ENCODE measurements at places on chromosomes 1 and 21. TPM values are rescaled to one million over a fixed set of nuclear protein-coding genes. Genes with fewer than 3 reads are reported as not detected.

The UBE2G2 gene
- 70.0 TPM for total RNA-seq

The BTF3L4 gene
- 33.8 TPM for total RNA-seq

The HORMAD1 gene
- 9.3 TPM for total RNA-seq

The C4BPA gene
- total RNA-seq, result not detected

The PLA2G2F gene
- total RNA-seq, result not detected

The DNAH14 gene
- total RNA-seq, result 11.4 TPM

The A3GALT2 gene
- not detected for total RNA-seq

- no peak for DNase-seq
- no peaks in the 10 kb centered on the region for H3K36me3 ChIP-seq
- H3K4me3 ChIP-seq, result no peak overlapping the region
- peaks cover 15% of the 10 kb centered on the region for H3K4me1 ChIP-seq
- H3K27me3 ChIP-seq, result no peaks in the 10 kb centered on the region
These were observed 405.9 kb upstream of the B3GALT2 start for GRCh38 chr1:193592317-193592716.

- no peaks in the 10 kb centered on the region for H3K27me3 ChIP-seq
- DNase-seq, result no peak
- peaks cover 68% of the 10 kb centered on the region for H3K36me3 ChIP-seq
- H3K4me3 ChIP-seq, result no peak overlapping the region
These were observed 45.9 kb upstream of the IPO9 start for GRCh38 chr1:201783058-201783457.

GRCh38 chr1:56326056-56326455 is 253.3 kb downstream of the PLPP3 start:
- H3K4me1 ChIP-seq, result peaks cover 8% of the 10 kb centered on the region
- no peaks in the 10 kb centered on the region for H3K36me3 ChIP-seq
- no peak overlapping the region for H3K27ac ChIP-seq
- H3K4me3 ChIP-seq, result no peak overlapping the region
- DNase-seq, result no peak
- no peaks in the 10 kb centered on the region for H3K27me3 ChIP-seq

DNA sequence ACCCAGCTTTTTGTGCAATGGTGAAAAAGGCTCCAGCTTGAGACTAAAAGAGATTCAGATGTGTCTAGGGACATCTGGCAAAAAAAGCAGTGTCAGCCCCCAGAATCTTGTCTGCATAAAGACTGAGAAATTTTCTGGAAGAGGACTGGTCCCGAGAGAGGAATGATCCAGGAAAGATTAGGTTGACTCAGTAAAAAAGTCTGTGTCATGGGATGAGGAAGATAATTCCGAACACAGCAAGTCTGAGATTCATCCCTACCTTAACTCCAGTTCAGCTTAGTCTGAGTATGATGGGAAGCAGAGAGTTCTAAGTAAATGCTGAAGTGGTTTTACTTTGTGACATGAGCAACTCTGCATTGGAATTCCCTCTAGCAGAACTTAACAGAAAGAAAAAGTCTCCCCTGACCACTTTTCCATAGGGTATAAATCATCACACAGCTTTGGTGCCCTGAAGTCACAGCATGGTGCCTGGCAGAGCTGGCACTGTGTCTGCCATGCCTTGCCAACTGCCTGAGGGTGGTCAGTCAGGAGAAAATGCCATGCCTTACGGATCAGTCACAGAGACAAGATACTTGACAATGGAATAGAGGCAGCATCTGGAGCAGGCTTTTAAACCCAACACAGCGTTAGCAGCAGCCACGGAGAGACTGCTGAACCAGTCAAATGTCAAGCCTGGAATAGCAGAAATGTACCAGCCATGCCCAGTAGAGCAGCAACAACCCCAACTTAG is 153.4 kb downstream of the ZC3H11B start:
- no peaks in the 10 kb centered on the region for H3K4me1 ChIP-seq
- H3K4me3 ChIP-seq, result no peak overlapping the region
- H3K27me3 ChIP-seq, result no peaks in the 10 kb centered on the region
- no peaks in the 10 kb centered on the region for H3K36me3 ChIP-seq
- peak overlapping the region; percentile 63 for H3K27ac ChIP-seq

DNA sequence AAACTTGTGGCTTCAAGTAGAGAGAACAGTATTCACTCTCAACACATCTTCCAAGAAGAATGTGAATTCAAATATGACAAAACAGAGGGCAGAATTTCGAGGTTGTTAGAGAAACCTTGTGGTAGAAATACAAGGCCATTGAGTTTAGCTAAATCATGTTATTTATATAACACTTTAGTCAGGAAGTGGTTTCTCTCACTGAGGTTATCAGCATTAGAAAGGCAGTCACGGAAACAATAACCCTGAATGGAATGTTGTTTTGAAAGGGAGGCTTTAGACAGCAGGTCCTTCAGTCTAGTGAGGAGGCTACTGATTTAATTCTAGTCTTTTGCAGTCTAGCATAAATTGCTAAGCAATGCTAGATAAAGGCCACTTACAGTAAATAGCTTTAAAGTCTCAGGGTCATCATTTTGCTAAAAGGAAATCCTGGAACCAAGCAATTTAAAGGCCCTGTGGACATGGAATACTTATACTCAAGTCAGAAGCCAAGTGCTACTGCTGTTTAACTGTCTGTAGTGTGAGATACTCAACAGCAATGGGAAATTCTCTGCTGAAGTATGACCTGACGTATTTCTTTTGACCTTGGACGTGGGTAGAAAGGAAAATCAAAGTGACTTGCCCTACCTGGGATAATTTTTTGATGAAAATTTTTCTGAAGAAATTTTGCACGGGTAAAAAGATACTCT is 89.0 kb upstream of the CHODL start:
- no peaks in the 10 kb centered on the region for H3K4me1 ChIP-seq
- H3K27me3 ChIP-seq, result no peaks in the 10 kb centered on the region
- H3K4me3 ChIP-seq, result no peak overlapping the region
- H3K36me3 ChIP-seq, result no peaks in the 10 kb centered on the region
- no peak overlapping the region for H3K27ac ChIP-seq

DNA sequence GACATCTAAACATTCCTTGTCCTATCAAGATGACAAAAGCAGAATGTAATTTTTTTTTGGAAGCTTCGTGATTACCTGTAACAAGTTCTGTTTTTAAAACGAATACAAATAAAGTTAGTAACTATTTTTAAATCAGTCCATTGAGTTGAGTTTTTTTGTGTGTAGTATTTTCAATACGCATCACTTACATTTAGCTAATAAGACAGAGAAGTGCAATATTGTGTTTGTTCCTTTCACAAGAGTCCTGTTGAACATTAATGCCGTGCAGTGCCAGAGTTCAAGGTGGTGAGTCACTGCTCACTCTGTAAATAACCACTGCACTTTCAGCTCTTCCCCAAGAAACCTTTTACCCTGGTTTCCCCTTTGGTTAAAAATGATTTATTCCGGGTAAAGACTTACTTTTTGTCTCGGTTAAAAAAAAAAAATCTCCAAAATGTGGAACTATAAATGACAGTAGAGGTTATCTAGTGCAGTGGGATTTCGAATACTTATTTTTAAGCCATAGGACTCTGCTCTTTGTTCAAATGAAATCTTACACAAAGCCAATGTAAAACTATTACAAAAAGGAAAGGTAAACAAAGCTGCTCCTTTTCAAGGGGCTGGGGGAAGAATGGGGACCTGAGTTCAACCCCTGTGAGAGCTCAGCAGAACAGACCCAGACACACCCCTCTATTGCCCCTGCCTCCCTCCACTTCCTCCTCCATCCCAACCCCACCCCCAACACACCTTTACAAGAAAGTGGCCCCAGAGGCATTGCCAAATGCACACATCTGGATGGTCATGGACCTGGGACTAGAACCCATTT is 14.8 kb upstream of the NCMAP start:
- H3K36me3 ChIP-seq, result no peaks in the 10 kb centered on the region
- no peak overlapping the region for H3K4me3 ChIP-seq
- no peaks in the 10 kb centered on the region for H3K27me3 ChIP-seq
- no peaks in the 10 kb centered on the region for H3K4me1 ChIP-seq

- peaks cover 17% of the 10 kb centered on the region for H3K27me3 ChIP-seq
- H3K27ac ChIP-seq, result no peak overlapping the region
- DNase-seq, result no peak
- peaks cover 5% of the 10 kb centered on the region for H3K4me1 ChIP-seq
- no peak overlapping the region for H3K4me3 ChIP-seq
These were observed 2.7 kb upstream of the VANGL2 start for GRCh38 chr1:160397651-160398050.

DNA sequence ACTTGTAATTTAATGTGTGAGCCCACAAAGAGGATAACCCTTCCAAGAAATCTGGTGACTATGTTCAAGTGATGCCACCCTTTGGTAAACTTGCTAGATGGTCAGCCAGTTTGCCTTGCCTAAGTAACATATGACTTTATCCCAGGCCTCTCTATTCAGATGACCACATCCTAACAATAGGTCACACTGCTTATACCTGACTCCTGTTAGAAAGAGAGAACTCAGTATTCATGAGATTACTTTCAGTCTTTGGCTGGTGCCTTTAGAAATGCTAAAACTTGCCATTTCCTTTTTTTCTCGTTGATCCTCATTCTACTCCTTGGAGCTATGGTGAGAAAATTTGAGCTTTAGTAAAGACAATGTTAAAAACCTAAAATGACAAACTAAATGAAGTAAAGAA is 28.5 kb upstream of the SERBP1 start:
- H3K27me3 ChIP-seq, result no peaks in the 10 kb centered on the region
- no peak overlapping the region for H3K4me3 ChIP-seq
- no peak overlapping the region for H3K27ac ChIP-seq
- no peaks in the 10 kb centered on the region for H3K36me3 ChIP-seq
- H3K4me1 ChIP-seq, result no peaks in the 10 kb centered on the region

DNA sequence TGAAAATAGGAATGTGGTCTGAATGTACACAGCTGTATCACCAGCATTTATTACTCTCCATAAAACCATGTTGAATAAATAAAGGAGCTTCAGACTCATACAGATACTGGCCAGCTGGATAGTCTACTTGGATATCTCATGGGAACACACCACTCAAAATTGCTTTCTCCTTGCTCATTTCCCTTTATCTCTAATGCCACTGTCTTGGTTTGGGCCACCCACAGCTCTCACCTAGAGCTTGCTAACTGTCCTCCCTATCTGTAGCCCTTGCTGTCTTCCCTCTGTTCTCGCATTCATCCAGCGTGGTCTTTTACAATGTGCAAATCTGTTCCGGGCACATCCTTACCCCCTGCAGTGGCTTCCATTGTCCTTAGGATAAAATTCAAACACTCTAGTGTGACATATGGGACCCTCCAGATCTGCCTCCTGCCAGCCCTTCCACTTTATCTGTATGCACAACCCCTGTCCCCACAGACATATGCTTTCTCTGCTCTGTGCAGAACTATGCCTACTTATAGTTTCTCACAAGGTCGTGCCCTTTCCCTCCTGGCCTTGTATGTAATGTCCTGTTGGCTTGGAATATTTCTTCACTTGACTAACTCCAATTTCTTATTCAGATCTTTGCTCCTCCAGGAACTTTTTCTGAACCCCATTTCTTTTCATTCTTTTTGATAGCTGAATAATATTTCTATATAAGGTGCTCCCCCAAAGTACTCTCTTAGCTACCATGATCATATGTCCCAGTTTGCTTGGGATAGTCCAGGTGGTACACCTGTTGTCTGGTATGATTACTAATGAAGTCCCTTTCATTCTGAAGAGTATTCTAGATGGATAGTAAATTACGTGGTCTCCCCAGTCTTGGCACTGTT is 2.9 kb downstream of the FLVCR1 start:
- no peaks in the 10 kb centered on the region for H3K27me3 ChIP-seq
- no peaks in the 10 kb centered on the region for H3K36me3 ChIP-seq
- H3K4me3 ChIP-seq, result no peak overlapping the region
- DNase-seq, result no peak

- H3K4me3 ChIP-seq, result no peak overlapping the region
- H3K27me3 ChIP-seq, result no peaks in the 10 kb centered on the region
- no peak for DNase-seq
- no peaks in the 10 kb centered on the region for H3K36me3 ChIP-seq
- H3K27ac ChIP-seq, result no peak overlapping the region
These were observed 83.0 kb downstream of the SPAG17 start for GRCh38 chr1:118101999-118102398.

GRCh38 chr21:17195976-17196375 is 316.9 kb upstream of the CXADR start:
- H3K36me3 ChIP-seq, result no peaks in the 10 kb centered on the region
- no peak overlapping the region for H3K27ac ChIP-seq
- no peaks in the 10 kb centered on the region for H3K27me3 ChIP-seq
- no peaks in the 10 kb centered on the region for H3K4me1 ChIP-seq
- no peak for DNase-seq
- no peak overlapping the region for H3K4me3 ChIP-seq

- H3K27ac ChIP-seq, result peak overlapping the region; percentile 47
- peaks cover 55% of the 10 kb centered on the region for H3K4me1 ChIP-seq
- no peak overlapping the region for H3K4me3 ChIP-seq
- no peaks in the 10 kb centered on the region for H3K27me3 ChIP-seq
- H3K36me3 ChIP-seq, result no peaks in the 10 kb centered on the region
These were observed 135.3 kb upstream of the EDN2 start for GRCh38 chr1:41619511-41620364.

GRCh38 chr21:42461185-42461520 is 34.9 kb downstream of the RSPH1 start:
- no peaks in the 10 kb centered on the region for H3K27me3 ChIP-seq
- no peak for DNase-seq
- peaks cover 30% of the 10 kb centered on the region for H3K4me1 ChIP-seq
- no peak overlapping the region for H3K27ac ChIP-seq
- no peaks in the 10 kb centered on the region for H3K36me3 ChIP-seq
- no peak overlapping the region for H3K4me3 ChIP-seq

All from esophagus squamous epithelium (tissue), 5 donors.